ENCODE measurements at places on chromosomes 4 and X. TPM values are rescaled to one million over a fixed set of nuclear protein-coding genes. Genes with fewer than 3 reads are reported as not detected.

Gene XPNPEP2
- 8.3 TPM for total RNA-seq

Gene UGT2B15
- total RNA-seq = not detected

Gene SYAP1
- 26.7 TPM for total RNA-seq

DNA sequence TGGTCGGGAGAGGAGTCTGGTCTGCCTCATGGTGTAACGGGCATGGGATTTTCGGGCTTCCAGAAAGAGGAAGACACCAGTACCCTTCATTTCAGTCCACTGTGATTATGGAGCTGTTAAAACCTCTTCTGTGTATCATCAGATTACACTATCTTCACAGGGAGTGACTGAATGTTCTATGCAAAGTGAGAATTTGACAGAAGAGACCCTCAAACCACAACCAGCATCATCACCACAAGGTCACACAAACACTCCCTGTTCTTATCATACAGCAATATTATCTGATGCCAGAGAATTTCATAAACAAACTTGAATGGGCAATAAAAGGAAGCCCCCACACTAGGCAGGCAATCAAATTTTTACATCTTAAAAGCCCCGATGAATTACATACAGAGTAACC is 164.2 kb downstream of the PDGFRA start:
- ATAC-seq = no peak

- ATAC-seq = no peak
Measured at GRCh38 chr4:121697564-121697963, 784 bp upstream of the ANXA5 start.

DNA sequence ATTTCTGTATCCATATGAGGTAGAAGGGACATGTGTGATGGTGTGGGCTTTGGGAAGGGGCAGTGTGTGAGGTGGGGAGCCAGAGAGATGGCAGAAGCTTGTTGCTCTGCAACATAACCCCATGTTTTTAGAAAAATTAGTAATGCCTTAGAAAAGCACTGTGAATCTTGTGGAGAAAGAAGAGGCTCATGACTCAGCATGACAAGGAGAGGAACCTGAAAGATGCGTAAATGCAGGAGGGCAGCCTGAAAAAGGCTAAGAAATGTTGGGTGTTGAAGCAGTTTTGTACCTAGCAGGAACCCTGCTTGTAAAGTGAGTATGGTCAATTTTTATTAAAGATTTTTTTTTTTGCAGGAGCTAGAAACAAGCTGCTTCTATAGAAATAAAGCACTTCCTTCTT is 59.8 kb downstream of the ARSJ start:
- no peak for ATAC-seq

- ATAC-seq = no peak
Measured at GRCh38 chr4:24104158-24104565, 214.3 kb upstream of the PPARGC1A start.

- peak; percentile 43 for ATAC-seq
Measured at GRCh38 chr4:78059524-78059889, 2.4 kb downstream of the FRAS1 start.

GRCh38 chr4:52612341-52612740 is 46.8 kb downstream of the USP46 start:
- ATAC-seq = no peak

- no peak for ATAC-seq
Measured at GRCh38 chr4:138734746-138735145, 280.8 kb upstream of the NOCT start.

DNA sequence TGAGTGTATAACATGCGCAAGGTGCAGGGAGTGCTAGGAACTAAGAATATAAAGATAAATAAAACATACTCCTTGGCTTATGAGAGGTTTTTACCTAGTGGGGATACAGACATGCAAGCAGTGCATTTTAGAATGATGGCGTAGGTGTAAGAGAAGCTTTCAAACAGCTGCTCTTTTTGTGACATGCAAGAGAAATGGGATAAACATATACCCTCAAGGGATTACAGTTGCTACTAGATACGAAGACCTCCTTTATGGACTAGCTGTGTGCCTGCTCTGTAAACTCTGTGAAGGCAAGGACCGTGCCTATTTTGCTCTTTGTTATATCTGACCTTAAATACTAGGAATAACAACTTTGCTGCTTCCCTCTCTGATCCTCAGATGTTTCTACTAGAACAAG is 39.0 kb upstream of the SLITRK4 start:
- no peak for ATAC-seq

GRCh38 chrX:47200385-47201150 is 6.9 kb downstream of the UBA1 start:
- ATAC-seq = peak; percentile 74

- ATAC-seq = peak; percentile 43
Measured at GRCh38 chrX:74779175-74779574, 146.1 kb downstream of the NEXMIF start.
